ENCODE measurements at places on chromosomes 3 and 15.

DNA sequence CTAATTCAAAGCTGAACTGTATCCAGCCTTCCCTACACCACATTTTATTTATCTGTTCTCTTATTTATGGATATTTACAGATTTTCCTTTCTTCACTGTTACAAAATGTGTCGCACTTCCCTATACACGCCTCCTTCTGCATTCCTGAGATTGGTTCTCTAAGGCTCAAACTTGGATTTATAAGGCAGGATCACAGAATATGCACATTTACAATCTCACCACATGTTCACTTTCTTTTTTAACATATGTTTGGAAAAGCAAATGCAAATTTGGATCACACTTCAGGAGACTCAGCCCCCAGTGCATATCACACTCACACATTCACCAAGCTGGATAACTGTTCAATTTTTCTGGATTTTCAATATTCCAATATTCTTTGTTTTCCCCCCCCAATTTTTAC is 31.8 kb upstream of the ARHGEF3 start:
- no peak for DNase-seq

DNA sequence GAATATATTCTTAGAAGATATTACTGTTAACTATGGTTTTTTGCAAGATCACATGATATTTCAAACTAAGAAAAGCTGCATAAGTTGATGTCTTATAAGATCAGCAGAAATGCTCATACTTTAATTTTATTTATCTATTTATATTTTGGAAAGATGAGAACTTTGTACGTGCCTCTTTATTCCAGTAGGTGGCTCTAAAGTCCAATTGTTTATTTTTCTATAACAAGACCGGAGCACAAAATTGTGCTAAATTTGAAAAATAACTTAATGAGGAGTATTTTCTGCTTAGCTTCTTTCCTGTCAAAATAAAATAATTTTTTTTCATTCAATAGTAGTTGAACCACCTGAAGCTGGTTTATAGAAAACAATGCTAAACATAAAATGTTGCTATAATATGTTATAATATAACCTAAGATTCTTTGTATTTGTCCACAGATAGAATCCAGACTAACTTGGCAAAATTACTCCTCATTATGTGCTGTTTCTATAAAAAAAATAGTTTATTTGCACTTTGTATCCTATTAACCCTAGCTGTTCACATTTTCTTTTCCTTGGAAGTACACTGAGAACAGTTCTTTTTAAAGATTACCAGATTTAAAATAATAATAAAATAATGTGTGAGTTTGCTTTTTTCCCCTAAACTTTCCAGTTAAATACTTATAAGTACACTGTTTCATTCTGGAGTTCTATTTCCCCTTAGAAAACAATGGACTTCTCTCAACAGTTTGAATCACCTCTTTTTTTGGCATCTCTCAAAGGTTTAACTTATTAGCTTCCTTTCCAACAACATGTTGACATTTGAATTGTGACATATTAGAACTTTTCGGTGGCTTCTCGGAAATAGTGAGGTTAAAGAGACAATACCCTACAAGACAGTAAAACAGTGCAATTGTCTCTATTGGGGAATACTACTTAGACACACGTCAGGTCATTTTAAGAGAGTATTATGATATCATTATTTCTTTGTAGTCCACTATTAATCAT is 530.0 kb downstream of the MECOM start:
- DNase-seq = no peak

DNA sequence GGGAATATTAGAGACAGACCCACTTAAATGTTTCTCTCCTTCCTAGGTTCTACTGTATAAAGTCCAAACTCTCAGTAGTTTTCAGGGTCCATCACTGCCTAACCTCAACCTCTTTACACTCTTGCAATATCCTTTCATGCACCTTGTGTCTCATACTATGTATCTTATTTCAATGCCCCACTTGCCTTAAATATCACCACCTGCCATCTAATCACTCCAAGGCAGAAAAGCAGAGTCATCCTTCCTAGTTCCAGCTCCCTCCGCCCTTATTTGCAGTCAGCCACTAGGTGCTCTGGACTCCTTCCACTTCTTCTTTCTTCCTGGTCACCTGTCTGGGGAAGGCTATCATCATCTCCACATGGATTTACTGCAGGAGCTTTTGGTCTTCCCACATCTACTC is 322.0 kb downstream of the MFSD1 start:
- no peak for DNase-seq

GRCh38 chr15:33946152-33946551 is 22.1 kb upstream of the CHRM5 start:
- DNase-seq = no peak

DNA sequence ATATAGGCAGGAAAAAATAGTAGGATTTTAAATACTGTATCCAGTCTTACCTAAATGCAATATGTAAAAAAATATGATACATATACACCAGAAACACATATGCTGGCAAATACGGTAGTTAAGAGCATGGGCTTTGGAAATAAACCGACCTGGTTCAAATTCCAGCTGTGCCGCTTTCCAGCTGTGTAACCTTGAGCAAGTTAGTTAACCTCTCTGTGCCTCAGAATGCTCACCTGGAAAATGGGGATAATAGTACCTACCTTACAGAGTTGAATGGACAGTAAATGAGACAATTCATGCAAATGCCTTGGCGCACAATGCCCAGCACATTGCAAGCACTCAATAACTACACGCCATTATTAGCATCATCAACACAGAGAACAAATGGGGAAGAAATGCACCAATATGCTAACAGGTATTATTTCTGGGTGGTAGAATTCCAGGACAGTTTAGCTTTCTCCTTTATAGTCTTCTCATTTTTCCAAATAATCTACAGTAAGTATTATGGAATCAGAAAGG is 50.6 kb downstream of the SUMF1 start:
- no peak for DNase-seq

DNA sequence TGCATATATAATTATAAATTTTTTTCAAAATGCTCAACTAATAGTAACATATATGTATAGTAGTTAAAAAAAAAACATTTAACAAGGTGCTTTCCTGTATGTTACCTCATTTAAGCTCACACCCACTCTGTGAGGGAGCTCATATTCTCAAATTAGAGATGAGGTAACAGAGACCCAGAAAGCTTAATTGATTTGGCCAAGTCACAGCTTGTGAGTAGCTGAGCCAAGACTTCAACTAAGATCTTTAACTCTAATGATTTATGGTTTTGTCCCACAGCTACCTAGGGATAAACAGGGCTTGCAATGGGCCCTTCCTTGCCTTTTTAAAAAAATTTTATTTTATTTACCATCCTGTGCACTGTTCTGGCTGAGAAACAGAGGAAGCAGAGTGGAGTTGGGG is 230.0 kb upstream of the GOLIM4 start:
- DNase-seq = no peak

GRCh38 chr15:49718234-49718633 is 97.4 kb downstream of the DTWD1 start:
- no peak for DNase-seq

DNA sequence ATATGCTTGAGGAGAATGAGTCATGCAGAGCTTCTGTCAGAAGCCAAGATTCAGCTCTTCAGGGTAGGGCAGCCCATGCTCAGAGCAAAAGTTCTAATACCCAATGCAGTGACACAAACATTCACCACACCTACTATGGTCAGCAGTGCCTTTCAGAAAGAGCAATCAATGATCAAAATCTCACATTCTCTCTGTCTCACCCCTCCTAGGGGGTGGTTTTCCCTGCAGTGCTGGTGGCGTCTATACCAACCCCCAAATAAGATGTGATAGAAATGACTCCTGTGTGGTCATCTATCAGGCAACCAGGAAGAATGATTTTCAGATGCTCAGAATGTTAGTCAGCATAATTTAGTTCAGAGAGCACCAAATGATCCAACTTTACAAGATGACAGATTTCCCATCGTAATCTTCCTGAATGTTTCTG is 385.3 kb downstream of the NTRK3 start:
- DNase-seq = no peak

DNA sequence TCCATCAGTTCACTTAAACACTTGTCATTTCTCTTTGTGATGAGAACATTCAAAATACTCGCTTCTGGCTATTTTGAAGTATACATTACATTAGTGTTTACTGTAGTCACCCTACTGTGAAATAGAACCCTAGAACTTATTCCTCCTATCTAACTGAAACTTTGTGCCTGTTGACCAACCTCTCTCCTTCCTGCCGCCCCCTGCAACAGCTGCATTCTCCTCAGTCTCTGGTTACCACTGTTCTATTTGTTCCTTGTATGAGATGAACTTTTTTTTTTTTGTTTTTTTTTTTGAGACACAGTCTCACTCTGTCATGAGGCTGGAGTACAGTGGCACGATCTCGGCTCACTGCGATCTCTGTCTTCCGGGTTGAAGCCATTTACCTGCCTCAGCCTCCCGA is 2.9 kb downstream of the RAD51 start:
- no peak for DNase-seq

DNA sequence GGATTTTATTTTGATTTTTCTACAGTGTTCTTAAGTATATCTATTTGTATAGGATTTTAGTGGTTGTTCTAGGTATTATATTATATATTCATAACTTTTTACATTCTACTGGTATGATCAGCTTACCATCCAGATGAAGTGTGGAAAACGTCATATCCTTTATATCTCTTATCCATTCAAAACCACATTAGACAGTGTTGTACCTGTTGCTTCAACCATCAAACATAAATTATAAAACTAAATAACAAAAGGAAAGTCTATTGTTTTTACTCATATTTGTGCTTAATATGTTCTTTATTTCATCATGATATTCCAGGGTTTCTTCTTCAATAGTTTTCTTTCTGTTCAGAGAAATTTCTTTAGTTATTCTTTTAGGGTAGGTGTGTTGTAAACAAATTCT is 191.4 kb downstream of the RPLP1 start:
- no peak for DNase-seq

GRCh38 chr3:107663266-107663665 is 140.5 kb downstream of the BBX start:
- DNase-seq = no peak

DNA sequence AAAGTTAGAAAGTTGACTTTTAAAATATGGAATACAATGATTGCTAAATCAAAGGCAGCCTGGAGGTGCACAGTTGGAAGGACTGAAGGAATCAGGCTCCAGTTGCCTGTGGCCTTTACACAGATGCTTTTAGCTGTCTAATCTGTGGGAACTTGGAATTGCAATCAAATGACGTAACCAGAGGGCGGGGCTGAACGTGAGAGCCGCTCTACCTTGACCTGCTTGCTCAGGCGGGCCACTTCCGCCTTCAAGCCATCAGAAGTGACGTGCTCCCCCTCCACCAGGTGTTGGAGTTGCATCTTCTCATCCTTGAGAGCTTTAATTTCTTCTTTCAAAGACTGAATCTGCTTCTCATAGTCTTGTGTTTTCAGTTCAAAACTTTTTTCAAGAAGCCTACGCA is 37.7 kb upstream of the GNB5 start:
- no peak for DNase-seq

- no peak for DNase-seq
Observed at GRCh38 chr3:132486099-132486498, 68.8 kb downstream of the DNAJC13 start.

DNA sequence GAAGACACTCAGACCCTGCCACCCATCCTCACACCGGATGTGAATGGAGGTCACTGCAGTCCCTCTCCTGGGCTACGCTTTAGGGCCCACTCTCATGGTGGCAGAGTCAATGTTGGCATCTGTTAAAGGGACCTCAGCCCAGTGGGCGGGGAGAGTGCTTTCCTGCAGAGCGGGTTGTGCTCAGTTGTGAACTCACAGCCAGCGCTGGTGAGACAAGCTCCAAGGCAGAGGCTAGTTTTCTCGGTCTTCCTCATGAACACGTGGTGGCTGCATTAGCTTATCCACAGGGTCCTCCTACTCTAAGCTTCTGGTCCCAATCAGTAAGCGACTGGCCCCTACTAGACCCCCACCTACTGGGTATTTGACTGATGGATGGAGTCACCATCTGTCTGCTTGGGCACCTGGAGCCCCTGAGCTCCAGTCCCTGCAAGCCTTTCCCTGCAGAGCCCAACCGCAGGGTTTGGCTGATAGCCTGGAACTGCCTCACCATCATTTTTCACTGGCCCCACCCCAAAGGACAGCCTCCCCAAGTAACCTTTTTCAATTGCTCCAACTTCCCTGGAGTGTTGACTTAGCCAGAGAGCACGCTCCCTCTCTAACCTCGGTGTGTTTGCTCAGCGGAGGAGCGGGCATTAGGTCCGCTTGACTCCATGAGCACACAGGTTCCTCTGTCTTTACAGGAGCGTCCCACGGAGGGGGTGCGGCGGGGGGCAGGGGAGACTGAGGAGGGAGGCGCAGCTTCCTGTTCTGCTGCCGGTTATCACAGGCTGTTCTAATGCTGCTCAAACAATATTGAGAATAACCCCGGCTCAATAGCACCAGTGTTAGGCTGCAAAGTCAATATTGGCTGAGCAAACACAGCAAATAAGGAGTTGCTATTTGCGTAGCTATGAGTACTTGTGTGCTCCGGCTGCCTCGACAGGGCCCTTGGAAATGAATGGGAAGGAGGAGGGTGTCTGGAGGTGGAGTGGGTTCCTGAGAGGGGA is 141.7 kb downstream of the RPLP1 start:
- DNase-seq = no peak

GRCh38 chr15:58701376-58701775 is 48.1 kb downstream of the ADAM10 start:
- no peak for DNase-seq

DNA sequence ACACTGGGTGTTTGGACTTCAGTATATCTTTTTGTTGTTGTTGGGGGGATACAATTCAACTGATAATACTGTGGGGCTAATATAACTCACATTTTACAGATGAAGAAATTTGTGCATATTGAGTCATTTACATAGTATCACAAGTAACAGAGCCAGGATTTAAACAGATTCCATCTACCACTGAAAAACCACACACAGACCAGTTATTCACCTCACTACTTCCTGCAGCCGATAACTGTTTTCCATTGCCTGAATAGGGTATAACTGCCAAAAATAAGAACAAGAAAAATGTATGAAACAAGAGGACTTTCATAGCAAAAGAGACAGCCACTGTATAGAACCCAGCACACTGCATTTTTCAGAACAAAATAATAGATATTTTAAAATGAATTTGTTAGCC is 215.8 kb upstream of the CNTN6 start:
- DNase-seq = no peak

DNA sequence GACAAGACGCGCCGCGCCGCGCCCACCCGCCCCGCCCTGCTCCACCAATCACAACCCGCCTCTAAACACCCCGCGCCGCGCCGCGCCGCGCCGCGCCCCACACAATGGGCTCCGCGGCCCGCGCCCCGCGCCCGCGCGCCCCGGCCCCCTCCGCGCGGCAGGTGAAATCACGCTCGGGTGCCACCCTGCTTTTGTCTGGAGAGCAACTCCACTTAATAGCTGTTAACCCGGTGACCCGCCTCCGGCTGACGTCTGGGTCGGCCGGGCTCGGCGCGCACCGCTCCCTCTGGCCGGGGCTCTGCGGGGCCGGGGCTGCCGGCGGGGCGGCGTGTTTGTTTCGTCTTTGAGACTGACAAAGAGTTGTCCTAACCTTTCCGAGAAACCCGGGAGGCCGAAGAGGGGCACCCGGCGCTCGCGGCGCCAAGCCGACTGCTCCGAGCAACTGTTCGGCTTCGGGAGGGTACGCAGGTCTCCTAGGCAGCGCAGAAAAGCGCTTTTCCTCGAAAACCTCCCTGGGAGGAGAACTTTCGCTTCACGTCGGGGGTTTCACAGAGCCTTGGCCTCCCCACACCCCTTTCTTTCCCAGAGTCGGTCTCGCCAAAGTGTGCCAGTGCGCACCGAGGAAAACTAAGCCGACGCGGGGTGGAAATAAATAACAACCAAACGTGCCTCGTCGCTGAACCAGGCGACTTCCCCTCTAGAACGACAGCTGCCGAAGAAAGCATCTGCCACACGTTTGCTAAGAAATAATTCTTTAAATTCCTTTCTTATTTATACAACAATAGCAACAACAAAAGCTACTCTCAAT is 518.4 kb downstream of the FOXP1 start:
- DNase-seq = no peak
